ENCODE measurements at places on chromosomes 7 and 10.

DNA sequence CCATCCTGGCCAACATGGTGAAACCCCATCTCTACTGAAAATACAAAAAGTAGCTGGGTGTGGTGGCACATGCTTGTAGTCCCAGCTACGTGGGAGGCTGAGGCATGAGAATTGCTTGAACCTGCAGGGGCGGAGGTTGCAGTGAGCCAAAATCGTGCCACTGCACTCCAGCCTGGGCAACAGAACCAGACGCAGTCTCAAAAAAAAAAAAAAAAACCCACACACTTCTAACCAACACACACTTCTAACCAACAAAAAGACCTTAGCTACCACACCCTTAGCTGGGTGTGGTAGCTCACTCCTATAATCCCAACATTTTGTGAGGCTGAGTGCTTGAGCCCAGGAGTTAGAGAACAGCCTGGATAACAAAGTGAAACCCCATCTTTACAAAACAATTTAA lies 33.9 kb upstream of the SPOCK2 start:
- no peak for DNase-seq

DNA sequence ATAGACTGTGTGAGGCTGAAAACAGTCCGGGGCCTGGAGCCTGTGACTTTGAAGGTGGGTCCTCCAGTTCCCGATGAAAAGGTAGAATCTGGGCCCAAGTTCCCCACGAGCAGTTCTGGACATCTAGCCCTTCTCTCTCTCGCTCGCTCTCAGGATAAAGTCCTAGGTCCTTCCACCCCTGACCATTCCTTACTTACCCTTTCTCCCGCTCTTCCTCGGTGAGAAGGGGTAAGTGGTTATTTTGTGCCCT lies 713 bp downstream of the IMMP2L start:
- no peak for DNase-seq

- DNase-seq = no peak
These were observed 42.6 kb upstream of the GSAP start for GRCh38 chr7:77458786-77459185.

DNA sequence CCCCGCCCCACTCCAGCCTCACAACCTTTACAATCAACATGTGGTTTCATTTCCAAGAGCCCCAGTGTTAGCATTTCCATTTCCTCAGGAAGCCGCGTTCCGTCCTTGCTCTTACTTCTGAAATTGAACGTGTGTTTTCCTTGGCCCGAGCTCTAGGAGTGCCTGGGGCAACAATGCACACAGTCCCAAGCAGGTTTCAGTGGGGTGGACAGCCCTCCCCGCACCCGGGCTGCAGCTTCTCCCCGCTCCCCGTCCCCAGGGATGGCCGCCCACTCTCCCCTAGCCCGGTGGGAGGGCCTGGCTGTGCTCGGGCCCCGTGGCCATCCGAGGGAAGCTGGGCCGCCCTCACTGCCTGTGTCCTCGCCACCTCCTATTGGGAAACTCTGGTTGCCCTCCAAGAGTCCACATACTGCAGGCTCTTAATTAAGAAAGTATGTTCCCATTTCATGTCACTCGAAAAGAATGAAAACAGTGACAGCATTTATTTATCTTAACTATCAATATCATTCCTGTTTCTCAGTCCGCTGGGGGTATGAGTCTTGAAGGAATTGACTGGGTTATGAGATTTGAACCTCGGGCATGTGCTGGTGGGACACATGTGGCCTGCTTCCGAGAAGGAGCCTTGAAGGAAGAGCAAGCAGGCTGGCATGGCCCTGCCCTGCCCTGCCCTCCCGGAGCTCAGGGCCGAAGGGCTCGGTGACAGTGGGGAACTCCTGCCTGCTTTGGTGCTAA lies 163.8 kb downstream of the GRK5 start:
- DNase-seq = no peak

- DNase-seq = no peak
These were observed 13.6 kb downstream of the PRXL2A start for GRCh38 chr10:80421707-80422536.

- DNase-seq = no peak
These were observed 88.1 kb downstream of the RPS24 start for GRCh38 chr10:78121801-78122200.

DNA sequence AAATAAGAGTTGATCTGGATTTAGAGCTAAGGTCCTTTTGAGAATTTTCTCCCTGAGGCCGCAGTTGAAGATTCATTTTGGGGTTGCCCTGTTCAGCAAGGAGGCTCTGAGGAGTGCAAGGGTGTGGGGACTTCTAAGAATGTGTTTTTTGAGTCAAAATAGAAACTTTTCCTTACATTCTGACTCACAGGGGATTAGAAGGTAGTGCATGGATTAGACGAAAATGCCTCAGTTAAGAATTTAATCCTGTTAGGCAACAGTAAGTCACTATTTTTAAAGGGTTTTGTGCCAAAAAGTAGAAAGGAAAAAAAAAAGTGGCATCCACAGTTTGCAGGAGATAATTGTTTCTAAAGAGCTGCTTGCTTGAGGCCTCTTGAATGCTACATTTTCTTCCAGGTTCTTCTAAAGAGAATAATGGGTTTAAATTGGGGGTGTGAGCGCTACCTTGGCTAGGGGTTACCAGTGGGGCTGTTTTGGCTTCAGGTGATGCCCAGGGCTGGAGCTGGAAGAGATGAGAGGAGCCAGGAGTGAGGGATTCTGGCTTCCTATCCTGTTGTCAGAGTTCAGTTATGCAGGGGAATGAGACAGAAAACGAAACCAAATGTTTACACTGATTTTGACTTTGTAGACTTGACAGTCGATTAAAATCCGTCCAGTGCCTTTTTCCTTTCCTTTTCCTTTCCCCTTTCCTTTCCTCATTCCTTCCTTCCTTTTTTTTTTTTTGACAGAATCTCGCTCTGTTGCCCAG lies 52.9 kb downstream of the BAMBI start:
- no peak for DNase-seq

DNA sequence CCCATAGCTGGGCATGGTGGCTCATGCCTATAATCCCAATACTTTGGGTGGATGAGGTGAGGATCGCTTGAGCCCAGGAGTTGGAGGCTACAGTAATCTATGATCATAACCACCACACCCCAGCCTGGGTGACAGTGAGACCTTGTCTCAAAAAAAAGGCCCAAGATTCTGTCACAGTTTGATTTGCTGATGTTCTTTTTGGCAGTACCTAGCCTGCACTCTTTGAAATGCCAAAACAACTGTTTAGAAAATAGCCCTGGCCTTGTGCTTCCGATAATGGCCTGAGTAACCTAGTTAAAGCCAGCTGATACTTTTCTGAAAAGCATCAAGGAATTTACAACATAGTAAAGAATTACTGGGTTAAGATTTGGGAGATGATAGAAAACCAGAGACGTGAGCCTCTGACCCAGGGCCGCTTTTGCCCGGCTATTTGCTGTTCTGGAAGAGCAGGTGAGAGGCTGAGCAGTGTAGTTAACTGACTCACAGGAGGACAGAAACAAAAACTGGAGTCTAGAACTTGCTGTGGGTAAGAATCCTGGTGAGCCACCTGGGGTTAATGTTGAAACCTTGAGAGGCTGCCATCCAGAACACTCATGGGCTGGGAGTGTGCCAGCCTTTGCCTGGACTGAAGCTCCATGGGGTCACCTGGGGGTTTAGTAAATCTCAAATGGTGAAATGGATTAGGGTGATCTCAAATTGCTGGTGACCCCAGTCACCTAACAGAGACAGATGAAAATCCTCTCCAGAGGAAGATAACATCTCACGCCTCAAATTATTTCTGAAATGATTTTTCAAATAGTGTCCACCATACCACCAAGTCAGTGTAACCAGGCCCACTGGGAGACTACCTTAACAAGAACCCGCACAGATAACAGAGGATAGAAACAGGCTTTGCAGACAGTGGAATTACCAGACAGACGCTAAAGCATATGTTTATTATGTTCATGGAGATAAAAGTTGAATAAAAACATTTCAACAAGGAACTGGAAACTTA lies 51.8 kb downstream of the GALNT11 start:
- DNase-seq = no peak

DNA sequence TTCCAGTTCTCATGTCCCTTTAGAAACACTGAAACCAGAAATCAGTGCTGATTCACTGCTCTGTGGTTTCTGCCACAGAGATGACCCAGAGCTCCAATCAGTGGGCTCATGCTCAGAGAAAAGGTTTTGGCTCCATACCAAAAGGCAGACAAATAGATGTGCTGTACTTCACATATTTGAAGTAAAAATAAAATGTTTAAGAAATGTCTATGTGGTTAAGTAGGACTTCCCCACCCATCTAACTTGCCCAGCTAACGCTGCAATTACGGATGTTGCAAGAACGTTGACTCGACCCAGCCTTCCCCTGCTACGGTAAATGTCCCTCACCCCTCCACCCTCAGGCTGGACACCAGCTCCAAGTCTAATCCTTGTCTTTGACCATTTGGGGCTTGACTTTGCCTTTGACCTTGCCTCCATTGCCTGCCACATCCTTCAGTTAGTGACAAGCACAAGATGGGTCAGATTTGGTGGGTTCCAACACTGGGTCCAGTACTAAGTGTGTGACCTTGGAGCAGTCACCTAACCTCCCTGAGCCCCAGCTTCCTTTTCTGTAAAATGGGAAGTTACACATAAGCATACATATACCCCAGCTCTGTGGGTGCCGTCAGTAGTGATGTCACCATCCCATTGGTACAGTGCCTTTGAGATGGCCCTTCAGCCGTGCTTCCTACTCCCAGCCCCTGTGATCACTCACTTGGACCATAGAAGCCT lies 95.8 kb downstream of the CHST15 start:
- no peak for DNase-seq

- no peak for DNase-seq
These were observed 3.5 kb upstream of the AKR1D1 start for GRCh38 chr7:138072726-138073125.

- no peak for DNase-seq
These were observed 336.0 kb downstream of the GLRX3 start for GRCh38 chr10:130472236-130472635.

DNA sequence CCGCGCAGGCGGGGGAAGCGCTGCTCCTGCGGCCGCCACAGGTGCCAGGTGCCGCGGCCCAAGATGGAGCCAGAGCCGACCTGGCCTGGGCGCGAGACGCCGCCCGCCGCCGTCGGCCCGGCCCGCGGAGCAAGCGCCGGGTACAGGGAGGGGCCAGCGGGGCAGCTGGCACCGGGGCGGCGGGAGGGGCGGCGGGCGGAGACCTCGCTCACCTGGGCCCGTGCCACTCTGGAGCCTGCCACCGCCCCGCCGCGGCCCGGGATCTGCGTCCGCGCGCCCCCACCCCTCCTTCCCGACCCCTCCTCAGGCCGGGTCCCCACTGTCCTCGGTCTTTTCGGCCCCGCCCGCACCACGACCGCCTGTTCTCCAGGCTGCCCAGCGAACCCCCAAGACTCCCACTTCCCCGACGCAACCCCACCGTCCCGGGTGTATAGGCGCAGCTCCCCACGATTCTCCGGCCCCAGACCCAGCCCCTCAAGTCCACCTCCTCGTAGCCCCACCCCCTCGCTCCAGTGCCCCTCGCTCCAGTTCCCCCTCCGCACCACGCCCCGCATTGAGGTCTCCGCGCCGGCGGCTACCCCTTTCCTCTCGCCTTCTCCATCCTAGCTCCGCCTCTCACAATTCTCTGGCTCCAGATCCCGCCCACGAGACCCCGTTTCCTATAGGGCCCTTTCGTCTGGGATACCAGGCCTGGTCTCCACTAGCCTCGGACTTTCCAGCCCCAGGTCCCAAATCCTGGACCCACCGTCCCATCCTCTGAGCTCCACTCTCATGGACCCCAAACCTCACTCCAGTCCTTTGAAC lies at the start of gene GPRIN2:
Gene GPRIN2, minus strand, starts transcription at position 144 of the 804 bp plus-strand sequence. CDS start 5,922 bp downstream, outside the sequence.
- no peak for DNase-seq

- no peak for DNase-seq
These were observed 1.3 kb downstream of the MIOS start for GRCh38 chr7:7567898-7568531.

DNA sequence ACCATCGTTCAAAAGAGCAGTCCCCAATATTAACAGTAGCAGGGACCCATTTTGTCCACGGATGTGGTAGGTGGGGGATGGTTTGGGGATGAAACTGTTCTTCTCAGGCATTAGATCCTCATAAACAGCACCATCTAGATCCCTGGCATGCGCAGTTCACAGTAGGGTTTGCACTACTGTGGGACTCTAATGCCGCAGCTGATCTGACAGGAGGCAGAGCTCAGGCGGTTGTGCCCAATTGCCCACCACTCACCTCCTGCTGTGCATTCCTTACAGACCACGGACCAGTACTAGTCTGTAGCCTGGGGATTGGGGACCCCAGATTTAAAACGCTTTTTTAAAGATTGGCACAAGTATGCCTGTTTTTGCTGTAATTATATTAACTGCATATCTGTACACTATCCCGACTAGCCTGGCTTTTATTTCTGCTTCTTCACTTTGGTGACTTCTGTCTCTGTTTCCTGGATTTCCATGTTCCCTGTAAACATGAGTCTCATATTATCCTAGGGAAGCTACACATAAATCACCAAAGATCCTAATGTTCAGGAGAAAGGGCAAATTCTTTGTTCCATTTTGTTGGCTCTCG lies 163.3 kb upstream of the AKR1E2 start:
- no peak for DNase-seq

GRCh38 chr10:99328579-99329303 lies 415 bp upstream of the CNNM1 start:
- DNase-seq = no peak

DNA sequence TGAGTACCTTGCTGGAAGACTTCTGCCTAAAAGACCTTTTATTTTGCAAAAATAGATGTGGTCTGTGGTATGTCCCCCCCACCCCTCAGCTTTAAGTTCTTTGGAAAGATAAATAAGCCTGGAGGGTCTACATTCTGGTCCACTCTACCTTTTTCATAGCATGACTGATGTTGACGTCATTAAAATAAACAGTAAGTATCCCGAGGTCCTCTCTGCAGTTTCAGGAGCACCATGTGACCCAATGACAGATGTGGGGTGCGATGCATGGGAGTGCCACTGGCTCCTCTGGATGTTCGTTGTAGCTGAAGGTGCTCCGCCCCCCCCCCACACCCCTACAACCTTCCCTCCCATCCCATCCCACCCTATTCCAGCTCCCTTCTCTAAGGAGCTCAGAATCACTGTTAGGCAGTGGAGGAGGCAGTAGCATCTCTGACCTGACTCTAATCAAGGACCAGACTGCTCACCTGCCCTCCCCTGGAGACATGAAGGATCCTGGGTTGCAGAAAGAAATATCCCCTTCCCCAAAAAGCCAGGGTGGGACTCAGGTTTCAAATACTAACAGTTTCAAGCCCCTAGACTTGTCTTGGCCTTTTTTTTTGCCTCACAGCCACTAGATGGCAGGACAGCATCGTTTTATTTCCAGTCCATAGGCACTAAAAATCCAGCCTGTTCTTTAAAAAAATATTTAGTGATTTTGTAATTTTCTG lies 25.1 kb downstream of the CASP7 start:
- no peak for DNase-seq

GRCh38 chr7:480531-481218 lies 39.0 kb downstream of the PDGFA start:
- no peak for DNase-seq

- no peak for DNase-seq
These were observed 57.4 kb downstream of the ITGB8 start for GRCh38 chr7:20388084-20388483.

DNA sequence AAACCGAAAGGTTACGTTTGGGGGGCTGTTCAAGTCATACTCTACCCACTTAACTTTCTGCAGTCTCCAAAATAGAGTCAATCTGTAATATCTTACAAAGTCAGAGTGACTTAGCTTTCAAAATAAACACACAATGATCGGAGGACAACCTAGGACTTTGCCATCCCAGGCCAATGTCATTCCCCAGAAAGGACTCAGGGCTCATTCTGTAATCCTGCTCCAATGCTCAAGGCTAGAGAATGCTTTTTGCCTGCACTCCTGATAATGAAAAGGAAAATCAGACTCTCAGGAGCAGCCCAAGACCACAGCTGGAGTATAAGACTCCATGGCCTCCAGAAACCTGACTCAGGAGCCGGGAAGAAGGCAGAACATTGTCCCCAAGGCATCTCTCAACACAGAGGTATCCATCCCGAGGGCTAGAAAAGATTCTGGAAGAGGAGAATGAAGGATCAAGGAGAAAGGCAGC lies 28.5 kb upstream of the ASCC1 start:
- no peak for DNase-seq

All from SK-N-MC (cell line).